ENCODE measurements at places on chromosomes 3 and 15.

DNA sequence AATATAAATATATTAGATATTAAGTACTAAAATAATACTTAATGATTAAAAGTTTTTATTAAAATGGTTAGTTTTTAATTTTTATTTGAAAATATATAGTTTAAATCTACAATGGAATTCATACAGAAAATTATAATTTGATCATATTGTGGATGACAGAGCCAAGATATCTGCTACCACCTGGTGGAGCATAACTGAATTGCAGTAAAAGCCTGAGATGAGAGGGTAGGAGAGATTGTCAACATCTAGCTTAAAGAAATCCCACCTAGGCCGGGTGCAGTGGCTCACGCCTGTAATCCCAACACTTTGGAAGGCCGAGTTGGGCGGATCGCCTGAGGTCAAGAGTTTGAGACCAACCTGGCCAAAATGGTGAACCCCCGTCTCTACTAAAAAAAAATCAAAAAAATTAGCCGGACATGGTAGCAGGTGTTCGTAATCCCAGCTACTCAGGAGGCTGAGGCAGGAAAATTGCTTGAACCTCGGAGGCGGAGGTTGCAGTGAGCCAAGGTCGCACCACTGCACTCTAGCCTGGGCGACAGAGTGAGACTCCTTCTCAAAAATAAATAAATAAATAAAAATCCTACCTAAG, 25.1 kb upstream of the CSTA start:
- DNase-seq: no peak
- no peaks in the 10 kb centered on the region for H3K36me3 ChIP-seq
- no peaks in the 10 kb centered on the region for H3K4me1 ChIP-seq
- no peaks in the 10 kb centered on the region for H3K27me3 ChIP-seq

DNA sequence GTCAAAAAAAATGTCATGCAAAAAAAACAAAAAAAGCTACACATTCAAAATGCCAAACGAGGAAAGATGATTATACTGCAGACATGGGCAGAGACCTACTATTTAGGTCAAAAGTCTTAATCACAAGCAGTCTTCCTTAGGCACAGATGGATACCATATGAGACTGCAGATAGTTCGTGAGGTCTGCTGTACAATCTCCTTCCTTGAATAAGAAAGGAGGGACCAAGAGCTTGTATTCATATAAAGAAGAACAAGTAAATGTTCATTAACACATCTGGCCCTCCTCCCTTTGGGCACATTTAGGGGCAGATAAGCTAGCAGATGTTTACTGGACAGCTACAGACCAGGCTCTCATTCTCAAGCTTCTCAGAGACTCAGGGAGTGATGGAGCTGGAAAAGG, 45.3 kb downstream of the ANXA2 start:
- DNase-seq: no peak
- H3K4me3 ChIP-seq: no peak overlapping the region
- peaks cover 93% of the 10 kb centered on the region for H3K36me3 ChIP-seq
- H3K4me1 ChIP-seq: no peaks in the 10 kb centered on the region

DNA sequence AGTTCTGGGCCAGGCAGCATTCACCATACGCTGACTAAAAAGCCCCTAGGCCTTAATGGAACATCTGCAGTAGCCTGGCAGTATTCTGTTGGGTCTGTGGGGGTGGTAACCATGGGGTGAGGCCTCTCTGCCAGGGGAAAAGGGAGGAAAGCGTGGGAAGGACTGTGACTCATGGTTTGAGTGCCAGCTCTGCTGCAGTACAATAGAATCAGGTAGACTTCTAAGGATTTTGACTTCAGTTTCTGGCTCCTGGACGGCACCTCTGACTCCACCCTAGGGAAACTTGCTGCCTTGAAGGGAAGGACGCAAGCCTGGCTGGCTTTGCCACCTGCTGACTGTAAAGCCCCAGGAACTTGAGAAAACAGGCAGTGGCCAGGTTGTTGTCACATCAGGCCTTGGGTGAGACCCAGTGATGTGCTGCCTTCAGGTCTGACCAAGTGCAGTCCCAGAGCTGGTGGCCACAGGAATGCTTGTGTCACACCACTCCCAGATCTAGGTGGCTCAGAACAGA, 148.6 kb downstream of the SUCNR1 start:
- no peak overlapping the region for H3K4me3 ChIP-seq
- no peaks in the 10 kb centered on the region for H3K36me3 ChIP-seq
- H3K27me3 ChIP-seq: no peaks in the 10 kb centered on the region

DNA sequence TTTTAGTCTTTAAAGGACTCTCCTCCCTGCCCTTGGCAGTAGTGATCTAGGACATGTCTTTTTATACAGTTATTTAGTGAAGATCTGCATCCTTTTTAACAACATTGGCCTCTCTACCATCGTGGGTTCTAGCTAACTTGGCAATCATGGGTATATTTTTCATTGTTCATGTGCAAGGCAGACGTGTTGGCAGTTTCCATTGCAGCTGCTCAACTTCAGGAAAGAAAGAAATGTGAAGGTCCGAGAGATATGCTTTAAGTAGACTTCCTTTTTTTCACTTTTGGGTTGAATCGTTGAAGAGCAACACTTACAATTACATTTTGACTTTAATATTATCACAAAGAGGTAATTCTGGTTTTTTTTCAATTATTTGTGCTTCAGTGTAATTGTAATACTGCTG, 172.6 kb downstream of the SATB1 start:
- no peak overlapping the region for H3K4me3 ChIP-seq
- H3K4me1 ChIP-seq: no peaks in the 10 kb centered on the region
- H3K36me3 ChIP-seq: no peaks in the 10 kb centered on the region
- no peaks in the 10 kb centered on the region for H3K27me3 ChIP-seq
- H3K27ac ChIP-seq: no peak overlapping the region
- DNase-seq: no peak
